Renal cortex interstitium (tissue), 15 donors: ENCODE measurements at places on chromosomes 16 and 17.

DNA sequence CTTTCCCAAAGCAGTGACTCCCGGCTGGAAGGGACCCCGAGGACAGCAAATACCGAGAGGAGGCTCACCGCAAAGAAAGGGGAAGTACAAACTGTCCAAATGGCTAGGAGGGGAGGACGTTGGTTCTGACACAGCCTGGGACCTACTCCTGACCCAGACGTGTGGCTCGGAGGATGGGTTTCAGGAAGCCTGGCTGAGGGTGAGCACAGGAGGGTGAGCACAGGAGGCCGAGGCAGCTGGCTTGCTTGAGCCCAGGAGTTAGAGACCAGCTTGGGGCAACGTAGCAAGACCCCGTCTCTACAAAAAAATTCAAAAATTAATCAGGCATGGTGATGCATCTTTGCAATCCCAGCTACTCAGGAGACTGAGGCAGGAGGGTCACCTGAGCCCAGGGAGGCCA lies 83.2 kb downstream of the C16orf78 start:
- no peak for DNase-seq

DNA sequence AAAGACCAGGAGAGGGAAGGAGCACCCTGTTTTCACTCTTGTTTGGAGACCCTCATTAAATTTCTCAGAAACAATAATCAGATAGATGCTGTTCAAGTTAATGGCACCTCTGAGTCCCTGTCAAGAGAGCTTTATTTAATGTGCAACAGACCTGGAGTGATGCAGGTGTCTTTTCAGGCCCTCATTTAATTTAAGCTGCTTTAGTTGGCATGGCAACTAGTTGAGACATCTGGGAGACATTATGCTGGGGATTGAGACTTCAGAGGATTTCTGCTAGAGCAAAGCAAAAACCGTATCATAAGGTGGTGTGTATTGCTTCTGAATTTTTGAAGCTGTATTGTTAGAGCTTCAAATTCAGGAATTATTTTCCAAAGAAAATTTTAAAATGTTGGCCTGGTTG lies 108.5 kb downstream of the NLK start:
- no peak for DNase-seq

GRCh38 chr17:53150101-53150698 lies 672.5 kb upstream of the KIF2B start:
- no peak for DNase-seq

DNA sequence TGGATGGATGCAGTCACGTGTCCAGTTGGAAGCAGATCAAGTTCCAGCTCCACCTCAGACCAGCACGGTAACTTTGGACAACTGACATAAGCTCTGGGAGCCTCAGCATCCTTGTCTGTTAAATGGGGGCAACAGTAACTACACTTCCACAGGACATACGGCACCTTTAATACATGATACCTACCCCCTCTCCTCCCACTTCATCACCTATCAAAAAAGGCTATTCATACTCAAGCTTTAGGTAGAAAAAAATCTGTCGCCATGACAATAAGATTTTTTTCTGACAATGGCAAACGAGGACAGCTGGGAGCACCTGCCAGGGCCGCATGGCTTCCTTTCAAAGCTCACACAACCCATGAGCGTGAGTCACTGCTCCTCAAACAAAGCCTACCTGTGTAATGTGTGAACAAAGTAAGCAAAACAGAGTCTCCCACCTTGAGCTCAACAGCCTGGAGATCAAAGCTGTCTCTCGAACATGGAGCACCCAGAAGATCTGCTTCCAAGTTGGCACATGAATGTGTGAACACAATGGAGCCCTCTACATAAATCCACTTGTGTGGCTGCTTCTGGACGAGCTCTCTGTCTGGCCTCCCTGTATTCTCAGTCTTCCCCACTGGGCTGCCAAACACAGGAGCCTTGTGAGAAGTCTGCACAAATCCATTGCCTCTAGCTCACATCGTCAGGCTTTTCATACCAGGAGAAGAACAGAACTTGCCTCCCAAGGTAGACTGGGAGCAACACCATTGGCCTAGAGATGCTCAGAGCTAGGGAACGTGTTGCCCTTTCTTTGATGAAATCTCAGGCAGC lies 459.7 kb downstream of the SOX9 start:
- DNase-seq: no peak

- DNase-seq: no peak
Observed at GRCh38 chr17:70137451-70138230, 31.7 kb upstream of the KCNJ2 start.

DNA sequence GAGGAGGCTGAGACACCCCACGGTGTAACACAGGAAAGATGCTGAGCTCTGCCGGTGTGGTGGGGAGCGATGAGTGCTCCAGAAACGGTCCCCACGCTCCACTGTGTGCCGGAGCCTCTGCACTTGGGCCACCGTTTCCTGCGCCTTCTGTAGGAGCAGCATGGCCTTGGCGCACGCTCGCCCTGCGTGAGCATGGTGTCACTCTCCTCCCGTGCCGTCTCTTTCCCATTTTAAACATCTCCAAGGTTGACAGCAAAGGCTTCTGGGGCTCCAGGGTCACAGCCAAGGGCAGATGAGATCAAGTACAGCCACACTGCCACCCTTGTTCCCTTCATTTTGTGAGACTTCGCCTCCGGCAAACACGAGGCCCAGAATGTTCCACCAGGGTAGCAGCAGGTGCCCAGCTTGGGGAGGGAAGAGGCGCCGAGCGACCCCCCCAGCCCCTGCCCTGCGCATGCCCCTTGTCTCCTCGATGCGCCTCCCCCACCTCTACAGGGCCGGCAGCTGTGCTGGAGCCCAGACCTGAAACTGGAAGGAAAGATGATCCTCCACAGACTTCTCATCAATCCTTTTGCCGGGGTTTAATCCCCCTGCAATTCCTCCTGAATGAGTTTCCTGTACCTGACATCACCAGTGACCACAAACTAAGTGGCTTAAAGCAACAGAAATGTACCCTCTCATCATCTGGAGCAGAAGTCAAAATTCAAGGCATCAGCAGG lies 19.9 kb upstream of the OSGIN1 start:
- DNase-seq: no peak

GRCh38 chr17:68658999-68659780 lies 58.0 kb upstream of the FAM20A start:
- no peak for DNase-seq

GRCh38 chr16:72922714-72923113 lies 125.2 kb downstream of the ZFHX3 start:
- no peak for DNase-seq

GRCh38 chr16:66486773-66487579 lies 59.9 kb downstream of the BEAN1 start:
- no peak for DNase-seq

- DNase-seq: no peak
Observed at GRCh38 chr16:81212830-81213465, 25.5 kb upstream of the BCO1 start.

DNA sequence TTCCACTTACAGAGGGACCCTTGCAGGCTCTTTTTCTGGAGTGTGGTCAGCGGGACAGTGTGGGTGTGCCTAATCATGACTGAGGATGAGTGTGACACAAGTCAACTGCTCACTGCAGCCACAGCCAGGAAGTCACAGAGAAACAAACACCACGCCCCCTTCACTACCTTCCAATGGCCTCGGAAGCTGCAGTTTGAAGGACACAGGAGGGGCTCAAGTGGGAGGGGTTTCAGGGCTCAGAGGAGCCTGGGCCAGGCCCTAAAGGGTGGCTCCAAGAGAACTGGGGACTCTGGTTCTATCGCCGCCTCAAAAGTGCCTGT lies 116.2 kb upstream of the SDK2 start:
- no peak for DNase-seq

GRCh38 chr16:67989322-67990017 lies 9.2 kb upstream of the DPEP3 start:
- DNase-seq: no peak

DNA sequence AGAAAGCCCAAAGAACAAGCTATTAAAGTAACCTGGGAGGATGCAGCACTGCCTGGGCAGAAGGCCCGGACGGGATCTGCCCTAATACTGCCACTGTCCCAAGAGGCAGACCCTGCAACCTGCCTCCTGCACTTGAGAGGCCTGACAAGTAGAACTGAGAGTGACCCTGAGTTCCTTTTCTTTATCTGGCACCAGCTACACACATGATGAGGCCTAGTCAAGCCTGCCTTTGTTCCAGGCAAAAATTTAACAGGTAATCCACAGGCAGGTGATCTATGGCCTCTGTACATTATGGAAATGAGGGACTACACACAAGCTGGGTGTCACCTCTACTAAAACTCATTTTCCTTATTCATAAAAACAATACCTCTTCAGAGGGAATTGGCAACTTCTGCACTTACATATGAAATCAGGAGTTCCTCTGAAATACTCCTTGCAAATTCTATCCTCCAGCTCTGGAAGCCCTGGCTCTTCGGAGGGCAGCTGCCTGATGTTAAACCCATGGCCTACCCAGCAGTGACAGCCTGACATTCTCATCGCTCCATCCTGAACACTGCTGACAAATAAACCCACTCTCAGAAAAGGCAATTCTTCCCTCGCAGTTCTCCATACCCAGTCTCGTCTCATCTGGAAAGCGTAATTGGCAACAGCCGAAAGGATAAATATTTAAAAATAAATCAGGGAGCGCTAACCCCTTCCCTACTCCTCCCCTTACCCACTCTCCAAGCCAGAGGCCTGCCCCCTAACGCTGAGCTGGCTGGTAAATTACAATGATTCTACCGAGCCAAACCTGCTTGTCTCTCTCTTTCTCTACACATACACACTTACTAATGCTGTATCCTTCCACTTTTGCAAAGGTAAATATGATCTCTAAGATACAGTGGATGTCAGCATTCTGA lies 2.5 kb upstream of the ZFHX3 start:
- DNase-seq: no peak

DNA sequence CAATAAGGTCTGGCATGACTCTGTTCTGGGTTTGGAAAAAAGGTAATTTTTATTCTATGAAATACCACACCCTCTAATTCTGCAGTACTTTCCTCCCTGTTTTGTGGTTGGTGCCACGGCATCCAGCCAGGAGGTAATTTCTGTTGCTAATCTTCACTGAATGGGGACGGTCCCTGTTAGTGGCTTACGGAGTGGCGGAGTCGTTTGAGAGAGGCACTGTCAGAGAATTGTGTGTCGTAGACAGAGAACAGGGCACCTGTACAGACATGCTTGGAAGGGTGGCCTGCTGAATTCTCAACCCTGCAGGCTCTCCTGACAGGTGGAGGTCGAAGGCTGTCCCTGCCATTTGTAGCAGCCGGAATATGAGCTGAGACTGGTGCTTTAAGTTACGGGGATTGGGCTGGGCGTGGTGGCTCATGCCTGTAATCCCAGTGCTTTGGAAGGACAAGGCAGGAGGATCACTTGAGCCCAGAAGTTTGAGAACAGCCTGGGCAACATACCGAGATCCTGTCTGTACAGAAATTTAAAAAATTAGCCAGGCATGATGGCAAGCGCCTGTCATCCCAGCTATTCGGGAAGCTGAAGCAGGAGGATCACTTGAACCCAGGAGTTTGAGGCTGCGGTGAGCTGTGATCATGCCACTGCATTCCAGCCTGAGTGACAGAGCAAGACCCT lies 33.2 kb downstream of the EEF2K start:
- DNase-seq: no peak

GRCh38 chr16:8929086-8929748 lies 34.5 kb downstream of the USP7 start:
- DNase-seq: no peak

GRCh38 chr16:68286153-68287074 lies 22.1 kb downstream of the SLC7A6 start:
- DNase-seq: no peak

- DNase-seq: no peak
Observed at GRCh38 chr17:205817-206216, 24.4 kb upstream of the DOC2B start.

DNA sequence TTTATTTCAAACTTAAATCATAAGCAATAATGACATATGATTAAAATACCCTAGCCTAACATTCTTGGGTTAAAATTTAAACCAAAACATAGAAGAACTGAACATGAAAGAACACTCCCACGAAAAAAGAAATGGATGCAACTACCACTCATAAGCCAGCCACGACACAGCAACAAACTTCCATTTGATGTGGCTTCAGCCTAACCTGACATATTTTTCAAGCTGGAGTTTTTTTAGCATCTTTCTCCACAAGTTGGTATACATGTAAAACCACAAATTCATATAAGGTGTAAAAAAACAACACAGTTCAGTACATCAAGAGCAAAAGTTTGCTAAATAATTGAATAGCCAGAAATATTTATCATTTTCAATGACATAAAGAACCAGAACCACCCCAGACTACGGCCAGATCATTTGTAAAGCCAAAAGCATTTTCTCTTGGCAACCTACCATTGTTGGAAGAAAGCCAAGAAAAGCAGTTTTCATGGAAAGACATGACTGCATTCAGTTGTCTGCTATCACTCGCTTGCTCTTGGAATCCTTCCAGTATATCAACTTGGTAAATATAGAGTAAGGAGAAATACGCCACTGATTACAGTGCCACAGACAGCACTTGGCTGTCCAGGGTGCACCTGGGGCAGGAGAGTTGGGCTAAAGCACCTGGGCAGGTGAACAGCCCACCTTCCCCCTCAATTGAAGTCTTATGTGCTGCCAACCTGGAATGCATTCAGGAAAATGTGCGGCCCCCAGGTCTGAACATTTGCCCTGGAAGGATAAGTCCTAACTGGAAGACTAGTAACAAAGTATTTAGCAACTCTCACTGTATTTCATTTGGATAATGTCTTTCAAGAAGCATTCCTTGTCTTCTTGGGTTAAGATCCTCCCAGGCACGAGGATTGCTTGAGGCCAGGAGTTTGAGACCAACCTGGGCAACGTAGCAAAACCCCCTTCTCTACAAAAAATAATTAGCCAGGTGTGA lies 60.5 kb downstream of the CREBBP start:
- DNase-seq: peak; percentile 33

DNA sequence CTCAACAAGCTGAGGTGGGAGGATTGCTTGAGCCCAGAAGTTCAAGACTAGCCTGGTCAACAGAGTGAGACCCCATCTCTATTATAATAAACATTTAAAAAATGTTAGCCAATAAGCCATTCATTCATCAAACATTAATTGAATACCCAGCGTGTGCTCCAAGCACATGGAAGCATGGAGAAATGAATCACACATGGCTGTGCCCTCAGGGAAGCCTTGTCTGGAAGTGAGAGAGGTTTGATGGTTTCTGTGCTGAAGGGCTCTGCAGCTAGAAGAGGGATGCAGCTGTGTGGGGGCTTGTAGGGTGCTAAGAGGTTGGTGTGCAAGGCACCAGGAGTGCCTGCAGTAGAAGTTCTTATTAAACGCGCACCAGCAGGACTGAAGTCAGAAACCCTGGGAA lies 11.2 kb downstream of the CYB5D2 start:
- no peak for DNase-seq

DNA sequence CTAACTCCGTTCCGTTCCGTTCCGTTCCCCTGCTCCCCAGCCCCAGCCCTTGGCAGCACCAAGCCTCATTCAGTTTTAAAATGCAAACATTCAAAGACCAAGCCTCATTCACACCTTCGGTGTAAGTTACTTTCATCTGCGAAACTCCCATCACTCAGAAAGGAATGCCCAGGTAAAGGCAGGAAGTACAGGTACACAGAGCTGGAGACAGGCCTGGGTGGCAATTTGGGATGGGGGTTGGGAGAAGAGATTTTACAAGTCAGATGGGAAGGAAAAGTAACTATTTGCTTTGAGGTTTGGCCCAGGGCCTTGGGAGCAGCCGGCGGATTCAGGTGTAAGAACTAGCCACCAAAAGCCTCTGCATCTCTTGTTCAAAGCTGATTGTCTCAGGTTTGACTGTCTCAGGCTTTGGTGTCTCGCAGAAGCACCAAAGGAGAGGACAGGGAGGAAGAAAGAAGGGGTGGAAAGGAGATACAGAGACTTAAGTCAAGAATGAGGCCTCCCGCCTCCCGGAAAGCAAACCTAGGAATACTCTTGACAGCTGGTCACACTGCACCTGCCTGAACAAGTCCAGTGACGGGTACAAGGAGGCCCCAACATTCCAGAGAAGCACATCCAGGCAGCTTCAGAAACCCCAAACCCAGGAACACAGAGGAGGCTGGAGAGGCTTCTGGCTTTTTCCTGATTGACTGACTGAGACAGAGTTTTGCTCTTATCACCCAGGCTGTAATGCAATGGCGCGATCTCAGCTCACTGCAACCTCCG lies 54.7 kb downstream of the NXN start:
- no peak for DNase-seq
